Ecto neural progenitor cell (in vitro differentiated cells): ENCODE measurements at places on chromosomes 12 and 14.
A peak's percentile ranks its signal among the peaks of the same experiment; 100 is the strongest.

- no peak for DNase-seq
These were observed 21.5 kb upstream of the SLC25A3 start for GRCh38 chr12:98572010-98572409.

DNA sequence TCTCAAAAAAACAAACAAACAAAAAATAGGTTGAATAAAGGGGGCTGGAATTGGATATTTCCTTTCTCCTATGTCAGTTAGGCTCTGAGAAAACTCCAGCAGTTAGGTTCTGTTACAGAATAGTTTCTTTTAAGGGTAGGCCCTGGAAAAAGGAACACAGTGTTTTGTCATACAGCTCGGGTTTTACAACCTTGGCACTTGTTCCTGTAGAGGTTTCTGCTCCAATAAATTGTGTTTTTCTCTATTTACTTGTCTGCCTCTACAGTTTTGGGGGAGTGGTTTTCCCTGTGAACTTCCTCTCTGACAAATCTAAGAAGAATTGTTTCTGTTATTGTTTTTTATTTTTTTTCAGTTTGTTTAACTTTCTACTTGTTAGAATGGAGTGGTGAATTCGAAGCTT is 167.6 kb downstream of the ACSS3 start:
- no peak for DNase-seq

DNA sequence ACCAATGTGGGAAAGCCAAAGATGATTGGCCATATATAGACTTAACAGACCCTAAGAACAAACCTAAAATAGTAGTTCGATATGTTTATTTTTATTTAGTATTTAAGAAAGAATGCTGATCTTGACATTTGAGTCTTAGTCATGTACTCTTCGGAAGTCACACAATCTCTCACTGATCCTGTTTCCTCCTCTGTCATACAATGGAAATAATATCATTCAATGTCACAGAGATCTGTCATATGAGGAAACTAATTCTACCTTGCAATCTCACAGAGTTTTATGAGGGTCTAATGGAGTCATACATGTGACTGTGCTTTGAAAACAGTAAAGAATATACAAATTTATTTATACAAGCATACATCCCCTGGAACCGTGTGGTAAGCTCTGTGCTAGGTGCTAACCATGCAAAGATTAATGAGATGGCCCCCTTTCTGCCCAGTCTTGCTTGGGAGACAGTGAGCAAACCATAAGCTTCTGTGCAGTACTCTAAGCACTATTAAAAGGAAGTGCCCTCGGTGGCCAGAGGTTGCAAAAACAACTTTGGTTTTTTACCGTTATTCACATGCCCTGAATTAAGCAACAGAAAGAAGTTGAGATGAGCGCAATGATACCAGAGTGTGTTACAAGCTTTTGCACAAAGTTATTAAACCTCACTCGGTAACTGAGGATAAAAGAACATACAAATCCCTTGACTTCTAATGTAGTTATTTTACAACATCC is 1.7 kb upstream of the LIN7A start:
- no peak for DNase-seq

DNA sequence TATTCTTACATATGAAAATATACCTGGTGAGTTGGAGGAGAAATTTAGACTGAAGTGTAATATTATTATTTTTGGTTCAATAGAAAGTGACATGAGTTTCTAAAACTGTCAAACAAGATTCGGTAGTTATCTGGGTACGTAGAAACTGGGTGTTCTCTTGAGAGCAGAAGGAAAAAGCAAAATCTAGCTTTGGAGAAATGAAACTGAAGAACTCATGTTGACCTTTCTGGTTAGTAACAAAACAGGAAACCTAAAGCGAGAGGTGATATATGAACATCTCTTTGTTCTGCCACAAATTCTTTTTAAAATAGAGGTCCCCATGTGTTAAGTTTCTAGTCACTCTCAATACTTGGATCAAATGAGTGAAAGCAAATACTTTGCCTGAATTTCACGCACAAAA is 401.7 kb downstream of the TRHDE start:
- DNase-seq, result no peak

DNA sequence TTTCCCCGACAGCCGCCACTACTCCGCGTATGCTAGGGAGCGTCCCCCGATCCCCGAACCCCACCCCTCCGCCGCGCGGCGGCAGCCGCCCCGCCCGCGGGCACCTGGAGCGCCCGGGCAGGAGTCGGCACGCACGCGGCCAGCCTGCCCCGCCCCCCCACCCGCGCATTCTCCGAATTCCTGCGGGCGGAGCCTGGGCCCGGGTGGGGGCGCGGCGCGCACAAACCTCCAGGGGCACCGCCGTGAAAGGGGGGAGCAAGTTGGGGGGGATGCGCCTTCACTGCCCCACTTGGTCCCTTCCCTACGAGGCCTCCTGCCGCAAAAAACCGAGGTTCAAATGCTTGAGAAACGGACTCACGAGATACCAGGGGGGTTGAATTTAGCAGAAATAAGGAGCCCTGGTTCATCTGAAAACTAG is 1.7 kb downstream of the AJUBA start:
- DNase-seq, result peak; percentile 84

DNA sequence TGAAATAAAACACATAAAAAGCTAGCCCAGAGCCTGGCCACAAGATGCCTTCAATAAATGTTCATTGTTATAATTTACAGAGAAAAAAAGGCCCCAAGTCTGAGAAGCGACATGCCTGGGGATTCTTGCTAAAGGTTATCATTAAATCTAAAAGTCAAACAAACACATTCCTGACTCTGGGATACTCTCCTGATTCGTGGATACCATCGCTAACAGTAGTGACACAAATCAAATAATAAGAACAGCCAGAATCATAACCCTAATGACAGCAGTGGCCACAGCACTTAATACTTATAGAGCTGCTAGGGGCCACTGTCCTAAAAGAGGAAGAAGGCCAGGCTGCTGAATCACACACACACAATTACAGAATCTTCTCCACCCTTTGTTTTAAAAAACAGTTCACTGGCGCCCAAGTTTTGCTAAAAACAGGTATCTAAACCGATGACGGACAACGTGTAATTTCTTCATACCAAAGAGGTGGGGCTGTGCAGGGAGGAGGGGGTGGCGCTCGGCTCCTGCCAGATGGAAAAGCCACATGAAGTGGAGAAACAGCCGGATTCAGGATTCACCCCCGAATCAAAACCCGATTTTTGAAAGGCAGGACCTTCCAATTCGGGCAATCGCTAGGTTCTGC is 1.2 kb downstream of the CLIP1 start:
- no peak for DNase-seq

DNA sequence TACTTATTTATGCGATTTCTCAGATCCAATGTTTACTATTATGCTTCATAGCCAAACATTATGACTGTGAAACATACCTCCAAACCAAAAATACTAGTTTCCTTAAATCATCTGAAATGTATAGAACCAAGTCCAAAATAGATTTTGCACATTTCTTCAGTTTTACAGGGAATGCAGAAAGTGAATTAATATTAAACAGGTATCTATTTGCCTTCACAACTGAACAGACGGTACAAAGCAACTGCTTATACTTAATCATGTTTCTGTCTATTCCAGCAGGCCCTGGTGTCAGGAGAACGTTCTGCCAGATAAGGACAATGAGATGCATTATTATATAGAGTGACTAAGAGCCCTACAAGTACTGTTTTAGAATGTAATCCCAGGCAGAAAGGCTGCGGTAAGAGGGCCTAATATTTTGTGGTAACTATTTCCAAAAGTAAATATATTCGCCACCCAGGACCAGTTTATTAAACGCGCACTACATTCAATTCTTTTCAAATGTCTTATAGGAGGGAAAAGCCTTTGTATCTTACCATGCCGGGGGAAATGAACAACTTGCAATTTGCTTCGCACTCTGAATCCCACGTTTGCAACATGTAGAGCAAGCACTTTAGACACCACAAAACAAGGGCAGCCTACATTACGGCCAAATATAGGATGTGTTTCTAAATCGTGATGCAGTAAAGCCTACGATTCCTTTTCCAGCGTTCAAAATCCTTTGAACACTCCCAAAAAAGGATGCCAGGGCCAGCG is 1.5 kb downstream of the CORO1C start:
- no peak for DNase-seq

DNA sequence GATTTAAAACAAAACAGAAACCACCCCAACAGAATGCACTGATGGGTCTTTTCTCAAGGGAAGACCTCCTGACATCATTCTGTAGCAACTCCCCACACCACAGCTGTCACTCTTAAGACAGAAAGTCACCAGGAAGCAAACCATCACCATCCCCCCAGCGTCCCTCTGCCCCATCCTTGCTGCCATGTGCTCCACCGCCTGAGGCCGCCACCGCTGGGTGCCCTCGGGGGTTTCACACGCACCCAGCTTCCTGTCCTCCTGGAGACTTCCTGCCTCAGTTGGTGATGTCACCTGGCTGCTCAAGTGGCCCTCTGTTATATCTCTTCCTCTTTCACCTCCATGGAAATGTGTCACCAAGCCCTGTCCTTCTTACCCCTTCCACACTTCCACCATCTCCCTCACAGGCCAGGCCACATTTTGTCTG is 71.4 kb upstream of the GPR68 start:
- no peak for DNase-seq

DNA sequence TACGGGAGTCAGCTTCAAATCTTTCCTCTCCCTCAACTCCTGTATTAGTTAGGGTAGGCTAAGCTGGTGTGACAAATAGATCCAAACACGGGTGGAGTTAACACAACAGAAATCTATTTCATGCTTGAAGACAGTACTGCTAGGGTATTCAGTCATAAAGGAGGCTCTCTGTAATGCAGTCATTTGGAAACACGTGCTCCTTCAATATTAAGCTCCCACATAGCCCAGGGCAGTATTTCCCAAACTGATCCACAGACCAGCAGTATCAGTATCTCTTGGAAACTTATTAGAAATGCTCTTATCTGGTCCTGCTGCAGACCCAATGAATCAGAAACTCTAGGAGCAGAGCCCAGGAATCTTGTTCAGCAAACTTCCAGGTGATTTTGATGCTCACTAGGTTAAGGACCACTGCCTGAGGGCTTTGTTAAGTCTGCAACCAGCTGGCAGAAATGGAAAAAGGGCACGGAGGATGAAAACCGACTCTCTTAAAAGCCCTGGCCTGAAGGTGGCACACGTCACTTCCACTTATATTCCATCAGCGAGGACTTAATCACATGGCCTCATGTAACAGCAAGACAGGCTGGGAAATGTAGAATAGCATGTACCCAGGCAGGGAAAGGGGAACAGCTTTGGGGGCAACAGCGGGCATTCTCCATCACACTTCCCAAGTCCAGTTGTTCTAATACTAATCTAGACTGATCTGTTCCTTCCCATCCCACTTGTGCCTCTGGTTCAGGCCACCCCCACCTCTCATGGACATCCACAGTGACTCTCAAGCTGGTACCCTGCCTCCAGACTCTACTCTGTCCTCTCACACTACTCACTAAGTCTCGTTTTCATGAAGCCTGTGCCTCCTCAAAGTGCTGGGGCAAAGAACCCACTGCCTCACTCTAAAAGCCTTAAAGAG is 38.2 kb upstream of the RIC8B start:
- no peak for DNase-seq

DNA sequence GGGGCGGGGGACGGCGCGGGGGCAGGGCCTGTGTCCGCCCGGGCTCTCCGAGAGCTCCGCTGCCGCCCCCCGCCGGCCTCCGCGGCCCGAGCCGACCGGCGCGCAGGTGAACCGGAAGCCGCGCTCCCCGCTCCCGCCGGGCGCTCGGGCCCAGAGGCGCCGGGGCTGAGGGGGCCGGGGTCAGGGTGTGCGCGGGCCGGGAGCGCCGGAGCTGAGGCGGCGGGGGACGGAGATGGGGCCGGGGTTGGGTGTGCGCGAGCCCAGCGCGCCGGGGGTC is 431 bp downstream of the HIP1R start:
- peak; percentile 83 for DNase-seq

DNA sequence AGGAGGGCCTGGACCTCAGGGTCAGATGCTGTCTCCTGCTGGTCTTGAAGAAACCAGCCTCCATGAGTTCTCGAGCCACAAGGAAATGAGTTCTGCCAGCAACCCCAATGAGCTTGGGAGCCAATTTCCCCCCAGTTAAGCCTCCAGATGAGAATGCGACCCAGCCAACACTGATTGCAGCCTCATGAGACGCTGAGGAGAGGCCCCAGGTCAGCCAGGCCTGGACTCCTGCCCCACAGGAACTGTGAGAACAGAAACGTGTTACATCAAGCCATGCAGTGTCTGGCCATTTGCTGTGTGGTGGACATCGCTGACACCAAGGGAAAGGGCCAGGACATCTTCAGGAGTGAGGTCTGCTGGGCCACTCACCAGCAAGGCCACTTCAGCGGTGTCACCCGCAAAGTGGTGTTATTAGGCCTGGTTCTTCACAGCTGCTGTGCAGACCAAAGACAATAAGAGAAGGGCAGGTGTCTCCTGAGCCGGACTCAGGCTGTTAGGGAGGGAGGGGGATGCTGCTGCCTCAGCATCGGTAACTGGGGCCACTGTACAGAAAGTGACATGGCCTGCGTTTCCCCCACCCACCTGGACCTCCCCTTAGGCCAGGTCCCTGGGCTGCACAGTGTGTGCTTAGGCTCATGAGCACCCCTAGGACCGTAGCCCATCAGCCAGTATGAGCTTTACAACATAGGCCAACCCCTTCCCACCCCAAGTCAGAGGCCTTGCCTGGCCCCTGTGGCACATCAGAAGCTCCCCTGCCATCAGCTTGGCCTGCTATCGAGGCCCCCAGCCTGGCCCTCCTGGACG is 272.4 kb upstream of the RTL1 start:
- no peak for DNase-seq
